BJ (cell line): ENCODE measurements at places on chromosomes 12 and 14. TPM values are rescaled to one million over a fixed set of nuclear protein-coding genes. Genes with fewer than 3 reads are reported as not detected.

The AGAP2 gene
- 0.04 and 0.05 TPM in 2 replicates for polyA plus RNA-seq

The HPD gene
- 0.05 TPM in 1 of 2 replicates, not detected in the other for polyA plus RNA-seq

DNA sequence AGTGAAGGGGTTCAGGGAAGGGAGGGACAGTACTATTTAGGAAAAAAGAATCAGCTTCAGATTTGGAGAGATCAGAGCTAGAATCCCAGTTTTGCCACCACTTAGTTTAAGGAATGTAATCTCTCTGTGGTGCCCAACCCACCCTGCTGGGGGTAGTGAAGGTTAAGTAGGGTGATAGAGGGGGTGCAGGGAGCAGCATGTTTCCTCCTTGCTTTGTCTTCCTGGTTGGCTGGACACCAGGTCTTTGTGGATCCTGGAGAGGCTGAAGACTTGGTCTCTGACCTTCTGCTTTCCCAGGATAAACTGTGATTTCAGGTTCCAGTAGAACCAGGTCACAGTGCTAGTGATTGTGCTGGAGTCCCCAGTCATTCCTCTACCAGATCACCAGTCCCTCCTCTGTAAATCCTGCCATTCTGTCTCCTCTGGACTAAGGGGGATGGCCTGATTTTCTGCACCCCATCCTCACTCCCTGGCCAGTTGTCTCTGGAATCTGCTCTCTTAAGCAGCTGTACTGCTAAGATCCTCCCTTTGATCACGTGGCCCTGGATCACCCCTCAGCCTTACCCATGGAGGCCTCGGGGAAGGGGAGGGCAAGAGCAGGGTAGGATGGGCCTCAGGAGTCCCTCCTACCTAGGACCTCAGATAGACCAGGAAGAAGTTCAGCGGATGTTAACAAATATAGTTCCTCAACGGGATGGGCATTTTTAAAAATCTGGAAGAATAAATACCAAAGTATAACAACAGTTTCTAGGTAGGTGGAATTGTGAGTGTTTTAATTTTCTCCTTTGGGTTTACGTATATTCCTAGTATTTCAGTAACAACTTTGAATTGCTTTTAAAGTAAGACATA is 3.1 kb downstream of the MAP3K12 start:
- DNase-seq, result peak; percentile 50

GRCh38 chr14:90454041-90455000 is 57.5 kb downstream of the CALM1 start:
- DNase-seq, result peak; percentile 5
